ENCODE measurements at places on chromosomes 11 and 22.
A peak's percentile ranks its signal among the peaks of the same experiment; 100 is the strongest.

GRCh38 chr22:44665115-44665514, 36.9 kb upstream of the PRR5 start:
- DNase-seq: no peak

GRCh38 chr11:134120143-134120850, 51.4 kb downstream of the JAM3 start:
- DNase-seq: peak; percentile 13

DNA sequence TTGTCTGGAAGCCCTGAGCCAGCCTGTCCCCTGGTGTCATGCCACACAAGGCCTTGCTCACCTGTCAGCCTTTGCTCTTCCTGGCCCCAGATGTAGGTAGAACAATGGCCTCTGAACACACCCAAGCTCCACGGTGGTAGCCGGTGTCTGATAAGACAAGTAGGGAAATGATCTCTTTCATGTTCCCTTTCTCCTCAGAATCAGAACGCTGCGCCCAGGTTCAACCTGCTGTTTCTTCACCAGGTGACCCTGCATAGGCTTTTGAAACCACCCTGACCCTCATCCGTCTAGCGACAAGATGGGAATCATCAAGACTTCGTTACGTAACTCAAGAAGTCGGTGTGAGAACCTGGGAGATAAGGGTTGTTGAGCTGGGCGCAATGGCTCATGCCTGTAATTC, 28.7 kb upstream of the YWHAH start:
- no peak for DNase-seq

- no peak for DNase-seq
These were observed 44.4 kb upstream of the MYEOV start for GRCh38 chr11:69249311-69250185.

Measured in gastrocnemius medialis (tissue), 4 donors.